ENCODE measurements at places on chromosomes 13 and 19.

DNA sequence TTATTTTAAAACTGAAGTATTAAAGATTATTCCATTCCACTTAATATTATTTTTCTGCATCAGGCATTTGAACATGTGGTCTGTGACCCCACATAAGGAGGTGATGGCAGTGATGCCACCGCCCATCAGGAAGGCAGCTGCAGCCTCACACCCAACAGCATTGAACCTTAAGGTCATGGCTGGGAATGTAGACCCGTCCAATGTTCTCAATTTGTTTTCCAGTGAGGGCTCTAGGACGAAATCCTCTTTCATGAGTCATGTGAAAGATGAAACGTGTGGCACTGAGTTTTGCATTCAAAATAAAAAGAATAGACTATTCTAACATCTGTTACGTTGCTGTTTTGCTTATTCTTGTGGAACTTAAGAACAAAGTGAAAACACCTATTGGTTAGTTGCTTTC is 74.5 kb upstream of the ANKRD10 start:
- no peak for DNase-seq

- DNase-seq: no peak
These were observed 987.9 kb downstream of the OLFM4 start for GRCh38 chr13:54016542-54016941.

- no peak for DNase-seq
These were observed 48.0 kb upstream of the WASF3 start for GRCh38 chr13:26509491-26509890.

GRCh38 chr19:21328406-21328805 is 804 bp downstream of the ZNF708 start:
- DNase-seq: no peak

DNA sequence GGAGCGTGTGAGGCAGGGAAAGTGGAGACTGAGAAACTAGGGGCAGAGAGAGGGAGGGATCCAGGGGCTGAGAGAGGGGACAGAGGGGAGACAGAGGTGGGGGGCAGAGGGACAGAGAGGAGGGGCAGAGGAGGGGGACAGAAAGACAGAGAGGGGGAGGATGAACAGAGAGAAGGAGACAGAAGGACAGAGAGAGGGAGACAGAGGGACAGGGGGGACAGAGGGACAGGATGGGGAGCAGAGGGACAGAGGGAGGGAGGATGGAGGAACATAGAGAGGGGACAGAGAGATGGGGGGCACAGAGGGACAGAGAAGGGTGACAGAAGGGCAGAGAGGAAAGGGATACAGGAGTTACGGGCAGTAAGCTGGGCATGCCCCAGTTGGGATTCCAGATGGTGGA is 14.7 kb upstream of the NANOS2 start:
- DNase-seq: no peak

DNA sequence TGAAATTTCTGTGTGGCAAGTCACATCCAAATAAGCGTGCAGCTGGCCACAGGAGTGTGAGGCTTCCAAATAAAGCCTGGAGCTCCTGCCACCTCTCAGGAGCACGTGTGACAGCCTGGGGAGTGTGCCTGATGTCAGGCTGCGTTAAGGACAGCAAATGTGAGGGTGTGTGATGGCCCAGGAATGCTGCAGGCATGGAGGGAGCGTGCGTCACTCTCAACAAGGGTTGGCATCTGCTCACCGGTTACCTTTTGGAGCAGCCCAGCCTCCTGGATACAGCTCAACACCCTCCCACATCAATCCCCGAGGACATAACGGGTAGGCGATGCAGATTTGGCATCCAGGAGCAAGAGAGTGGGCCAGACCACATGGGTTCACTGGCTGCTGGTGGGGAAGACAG is 19.0 kb downstream of the NUMBL start:
- DNase-seq: no peak
